ENCODE measurements at places on chromosomes 5 and 9. TPM values are rescaled to one million over a fixed set of nuclear protein-coding genes. Genes with fewer than 3 reads are reported as not detected.

TNFSF15 gene
- 2.6 TPM for total RNA-seq

SREK1 gene
- total RNA-seq: 33.8 TPM

CATSPER3 gene
- total RNA-seq: under 0.01 TPM

TAF11L10 gene
- total RNA-seq: not detected

ATP6V1G1 gene
- total RNA-seq: 119 TPM

KCNMB1 gene
- not detected for total RNA-seq

ADCY2 gene
- total RNA-seq: not detected

C9orf153 gene
- under 0.01 TPM for total RNA-seq

ENTR1 gene
- 14.2 TPM for total RNA-seq

BBLN gene
- total RNA-seq: 48.2 TPM

LECT2 gene
- not detected for total RNA-seq

SPAAR gene
- total RNA-seq: 1.8 TPM

TPM2 gene
- total RNA-seq: 9.8 TPM

SPATA6L gene
- total RNA-seq: 2.8 TPM

HACD4 gene
- total RNA-seq: 0.65 TPM

PTGR1 gene
- 20.7 TPM for total RNA-seq

B4GALT7 gene
- 24.2 TPM for total RNA-seq

GDNF gene
- not detected for total RNA-seq

ERAP2 gene
- 56.9 TPM for total RNA-seq

EIF4E1B gene
- total RNA-seq: not detected

PDE6A gene
- total RNA-seq: not detected

SLC6A19 gene
- total RNA-seq: not detected

WDR38 gene
- not detected for total RNA-seq

SNAPC4 gene
- total RNA-seq: 3.7 TPM

SLC36A3 gene
- not detected for total RNA-seq

LMX1B gene
- not detected for total RNA-seq

HABP4 gene
- total RNA-seq: 6.9 TPM

PHYHD1 gene
- total RNA-seq: 0.20 TPM

RLN2 gene
- 0.65 TPM for total RNA-seq

MVB12B gene
- total RNA-seq: 7.6 TPM

POLR3G gene
- 3.7 TPM for total RNA-seq

PCDHB14 gene
- total RNA-seq: 1.1 TPM

PITX1 gene
- total RNA-seq: under 0.01 TPM

CFAP157 gene
- total RNA-seq: not detected

LAMC3 gene
- 2.6 TPM for total RNA-seq

MCC gene
- 14.6 TPM for total RNA-seq

MCIDAS gene
- not detected for total RNA-seq

SLC2A6 gene
- total RNA-seq: 12.1 TPM

CNTLN gene
- 6.2 TPM for total RNA-seq

ROPN1L gene
- total RNA-seq: 1.1 TPM

AGXT2 gene
- total RNA-seq: not detected

MFAP3 gene
- total RNA-seq: 136 TPM

OBP2B gene
- not detected for total RNA-seq

IFNA13 gene
- total RNA-seq: not detected

RNF180 gene
- 1.1 TPM for total RNA-seq

ACTBL2 gene
- total RNA-seq: under 0.01 TPM

SLC23A1 gene
- not detected for total RNA-seq
